Activated CD4-positive, alpha-beta T cell treated with anti-CD3 and anti-CD28 coated beads, Interleukin-2, amount 10 ng/mL, durations not matched to agents 24 days and 14 days (primary cell): ENCODE measurements at places on chromosomes 5 and 9. TPM values are rescaled to one million over a fixed set of nuclear protein-coding genes. Genes with fewer than 3 reads are reported as not detected.

- DNase-seq: no peak
Measured at GRCh38 chr5:6177926-6178325, 200.4 kb downstream of the MED10 start.

- DNase-seq: no peak
Measured at GRCh38 chr5:24491490-24491889, 153.3 kb downstream of the CDH10 start.

DNA sequence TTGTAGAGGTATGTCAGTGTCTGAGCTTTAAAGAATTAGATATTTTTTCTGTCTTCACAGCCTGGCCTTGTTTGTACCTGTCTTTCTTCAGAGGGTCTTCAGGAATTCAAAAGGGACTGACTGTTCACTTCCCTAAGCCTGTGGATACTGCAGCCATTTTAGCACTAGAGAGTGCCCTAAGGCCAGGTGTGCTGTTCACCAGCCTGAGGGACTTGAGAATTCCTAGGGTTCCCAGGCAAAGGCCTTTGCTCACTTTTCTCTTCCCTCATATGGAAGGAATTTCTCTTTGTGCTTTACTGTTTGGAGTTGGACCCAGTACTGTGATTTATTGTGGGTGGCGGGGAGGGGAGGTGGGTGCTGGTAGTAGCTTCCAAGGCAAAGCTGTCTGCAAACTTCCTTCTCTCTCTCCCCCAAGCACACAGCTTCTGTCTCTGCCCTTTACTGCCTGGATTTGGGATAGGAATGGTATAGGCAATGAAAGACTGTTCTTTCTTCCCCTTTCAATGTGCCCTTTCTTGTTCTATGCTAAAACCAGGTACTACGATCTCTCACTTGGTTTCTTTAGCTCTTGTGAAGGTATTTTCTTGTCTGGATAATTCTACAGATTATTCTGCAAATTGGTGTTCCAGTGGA lies 9.7 kb upstream of the LRRC70 start:
- DNase-seq: no peak

- no peak for DNase-seq
Measured at GRCh38 chr9:121912812-121913627, 180.1 kb downstream of the TTLL11 start.

- DNase-seq: no peak
Measured at GRCh38 chr5:2574155-2574554, 177.3 kb downstream of the IRX2 start.

GABBR2 gene
- total RNA-seq: not detected in 2 replicates

SPATA31C1 gene
- total RNA-seq: not detected in 2 replicates

SPATA31D4 gene
- total RNA-seq: not detected in 2 replicates

APBA1 gene
- total RNA-seq: 0.51 and 1.1 TPM in 2 replicates

KCNV2 gene
- not detected in 2 replicates for total RNA-seq

PCDHGA4 gene
- 0.33 and 0.37 TPM in 2 replicates for total RNA-seq
